MV-4-11 (cell line): ENCODE measurements at places on chromosomes 7 and 10.

GRCh38 chr7:142785841-142786250, 15.1 kb downstream of the PRSS2 start:
- DNase-seq = no peak

GRCh38 chr7:8303904-8304528, 42.0 kb upstream of the ICA1 start:
- DNase-seq = no peak

GRCh38 chr10:119821182-119821581, 51.5 kb downstream of the MCMBP start:
- DNase-seq = peak; percentile 27

DNA sequence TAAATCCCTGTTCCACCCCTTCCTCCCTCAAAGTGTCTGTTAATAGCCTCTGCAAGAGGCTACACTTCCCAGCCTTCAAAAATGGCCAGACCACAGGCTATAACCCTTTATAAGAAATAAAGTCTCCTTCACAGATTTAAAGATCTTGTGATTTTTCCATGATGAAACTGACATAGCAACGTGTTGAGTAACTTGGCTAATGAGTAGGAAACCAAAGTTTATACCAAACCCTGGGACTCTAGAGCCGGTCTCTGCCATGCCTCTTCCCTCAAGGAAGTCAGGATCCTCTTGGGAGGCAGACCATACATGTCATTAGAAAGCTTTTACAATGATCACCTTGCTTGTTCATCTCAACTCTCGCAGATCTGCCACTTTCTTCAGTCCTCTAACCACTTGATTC, 44.4 kb downstream of the GRM8 start:
- DNase-seq = no peak

GRCh38 chr7:105581066-105581811, at the start of gene EFCAB10:
Gene EFCAB10, minus strand, starts transcription at chr7:105581493. Its CDS starts 30 bp downstream, at chr7:105581463.
- DNase-seq = no peak

GRCh38 chr10:11810313-11810766, 12.8 kb upstream of the PROSER2 start:
- DNase-seq = no peak

DNA sequence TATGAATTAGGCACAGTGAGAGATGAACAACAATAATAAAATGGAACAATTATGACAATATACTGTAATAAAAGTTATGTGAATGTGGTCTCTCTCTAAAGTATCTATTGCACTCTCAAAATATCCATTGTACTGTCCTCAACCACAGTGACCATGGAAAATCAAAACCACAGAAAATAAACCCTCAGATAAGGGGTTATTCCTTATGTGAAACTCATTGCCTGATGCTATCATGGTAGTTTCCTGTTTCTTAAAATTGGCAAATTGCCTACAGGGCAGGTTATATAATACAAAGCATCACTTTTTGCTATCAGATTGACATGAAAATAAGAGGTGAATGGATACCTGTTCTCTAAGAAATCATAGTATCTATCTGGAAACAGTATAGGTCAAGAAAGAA, 3.8 kb downstream of the MCM10 start:
- DNase-seq = peak; percentile 10
